ENCODE measurements at places on chromosomes 5 and 9.

DNA sequence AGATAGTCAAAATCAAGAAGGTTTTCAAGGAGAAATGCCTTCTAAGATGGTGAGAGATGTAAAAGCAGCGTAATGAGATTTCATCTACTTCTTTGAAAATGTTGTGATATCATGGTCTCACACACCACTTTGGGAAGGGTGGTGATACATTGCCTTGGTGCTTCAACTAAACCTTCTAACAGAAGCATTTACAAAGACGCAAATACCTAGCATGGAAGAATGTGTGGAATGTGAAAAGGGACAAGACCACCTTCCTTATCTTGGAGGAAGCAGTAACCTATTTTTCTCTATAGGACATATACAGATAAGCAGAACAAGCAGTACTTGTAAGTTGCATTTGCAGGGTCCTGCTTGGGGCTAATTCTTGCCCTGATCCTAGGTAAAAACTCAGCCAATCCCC, 38.8 kb downstream of the PCA3 start:
- no peak for DNase-seq

- DNase-seq = peak; percentile 21
Measured at GRCh38 chr9:83596899-83597504, 25.9 kb upstream of the IDNK start.

DNA sequence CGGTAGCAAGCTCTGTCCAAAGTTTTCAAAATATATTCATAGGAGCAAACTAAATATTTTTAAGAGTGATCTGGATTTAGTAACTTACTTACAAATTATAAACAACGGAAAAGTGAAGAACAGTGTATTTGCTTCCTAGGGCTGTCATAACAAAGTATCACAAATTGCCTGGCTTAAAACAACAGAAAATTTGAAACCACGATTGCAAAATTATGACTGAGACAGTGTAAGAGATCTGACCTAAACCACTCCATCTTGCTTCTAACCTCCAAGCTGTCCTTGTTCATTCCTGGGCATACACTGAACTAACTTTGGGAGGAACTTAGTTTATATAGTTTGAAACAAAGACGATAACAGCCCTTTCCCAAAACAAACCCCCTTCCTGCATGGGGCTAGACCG, 202.0 kb upstream of the CDH6 start:
- DNase-seq = no peak

DNA sequence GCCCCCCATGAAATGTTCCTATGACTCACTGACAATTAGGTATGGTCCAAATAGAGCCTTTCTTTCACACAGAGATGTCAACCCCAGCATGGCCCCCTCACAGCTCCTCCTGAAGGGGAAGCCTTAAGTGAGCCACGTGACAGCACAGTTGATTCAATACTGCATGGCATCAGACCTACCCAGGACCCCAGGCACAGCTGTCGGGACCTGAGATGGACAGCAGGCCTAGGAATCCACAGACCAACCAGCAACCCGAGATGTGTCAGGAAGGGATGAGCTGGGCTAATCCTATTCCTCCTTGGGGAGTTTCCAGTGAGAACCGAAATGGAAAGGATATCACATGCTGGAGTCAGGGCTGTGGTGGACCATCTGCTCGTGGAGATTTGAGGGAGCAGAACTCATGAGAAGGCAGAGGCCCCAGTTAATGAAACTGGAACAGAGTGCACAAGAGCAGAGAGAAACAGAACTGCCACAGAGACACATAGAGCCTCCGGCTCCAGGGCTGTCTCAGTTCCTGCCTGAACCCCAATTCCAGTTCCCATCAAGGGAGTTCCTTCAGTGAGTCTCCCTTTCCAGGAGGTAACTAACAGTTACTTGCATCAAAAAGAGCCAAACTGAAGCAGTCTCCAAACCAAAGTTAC, 42.1 kb upstream of the SMIM23 start:
- DNase-seq = no peak

DNA sequence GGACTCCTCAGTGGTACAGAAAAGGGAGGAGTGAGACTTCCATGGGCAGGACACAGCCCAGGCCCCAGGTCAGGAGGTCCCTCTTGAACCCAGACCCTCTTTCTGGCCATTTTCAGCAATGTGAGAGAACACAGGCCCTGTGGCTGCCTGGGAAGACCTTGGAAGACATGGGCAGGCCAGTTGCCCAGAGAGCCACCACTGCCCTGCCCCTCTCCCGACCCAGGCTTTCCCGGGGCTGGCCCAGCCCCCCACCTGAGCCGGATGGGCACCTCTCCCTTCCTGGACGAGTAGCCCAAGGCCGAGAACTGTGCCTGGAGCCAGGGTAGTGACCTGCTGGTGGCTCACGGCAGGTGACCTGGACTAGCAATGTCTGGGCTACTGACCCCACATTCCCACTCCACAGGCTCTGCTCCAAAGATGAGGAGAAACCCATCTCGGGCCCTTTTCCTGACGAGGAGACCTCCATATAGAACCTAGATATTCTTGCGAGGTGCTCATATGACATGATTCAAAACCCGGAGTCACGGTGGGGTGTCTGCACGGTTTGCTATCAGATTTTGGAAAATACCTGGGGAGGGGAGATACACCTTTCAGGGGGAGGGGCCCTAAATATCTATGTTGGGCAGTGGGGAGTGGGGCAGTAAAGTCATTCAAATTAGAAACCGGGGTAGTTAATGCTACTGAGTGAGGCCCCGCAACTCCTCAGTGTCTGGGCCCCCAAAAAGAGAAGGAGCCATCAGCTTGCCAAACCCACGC, 59.4 kb downstream of the ZNF354C start:
- DNase-seq = no peak

GRCh38 chr5:53031695-53032096, 42.5 kb downstream of the ITGA2 start:
- peak; percentile 20 for DNase-seq

DNA sequence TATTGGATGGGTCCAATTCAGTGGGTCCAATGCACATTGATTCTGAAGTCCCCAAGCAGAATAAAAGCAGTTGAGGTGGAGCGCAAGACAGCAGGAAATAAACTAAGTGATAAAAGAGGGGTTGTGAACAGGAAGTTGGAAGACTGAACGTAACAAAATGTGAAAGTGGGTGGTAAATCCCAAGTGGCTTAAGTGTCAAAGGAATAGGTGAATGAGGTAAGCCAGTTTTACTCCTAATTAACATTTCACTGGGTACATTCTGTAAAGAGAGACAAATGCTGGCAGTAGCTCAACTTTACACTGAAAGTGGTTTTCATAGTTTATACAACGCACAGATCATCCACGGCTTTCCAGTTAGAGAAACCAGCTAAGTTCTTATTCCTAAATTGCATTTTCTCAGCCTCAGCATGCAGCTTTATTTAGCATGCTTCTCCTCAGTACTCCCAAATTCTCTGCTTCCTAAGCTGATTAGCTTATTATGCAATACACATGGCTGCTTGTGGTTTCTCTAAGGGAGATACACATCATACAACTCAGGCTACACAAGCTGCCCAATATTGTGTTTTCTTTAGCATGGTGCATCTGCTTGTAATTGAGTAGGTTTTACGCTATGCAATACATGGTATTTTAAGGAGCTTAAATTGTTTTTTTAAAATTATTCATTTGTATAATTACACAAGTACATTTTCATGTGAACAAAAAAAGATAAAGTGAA, 34.2 kb upstream of the HSD17B4 start:
- no peak for DNase-seq

GRCh38 chr9:78664370-78664769, 367.4 kb downstream of the PSAT1 start:
- no peak for DNase-seq
